ENCODE measurements at places on chromosomes 11 and 22.

- H3K36me3 ChIP-seq, result no peaks in the 10 kb centered on the region
- no peak overlapping the region for H3K4me3 ChIP-seq
- no peak for DNase-seq
- H3K27ac ChIP-seq, result no peak overlapping the region
Observed at GRCh38 chr11:117970400-117971024, 15.7 kb upstream of the IL10RA start.

- H3K27me3 ChIP-seq, result no peaks in the 10 kb centered on the region
- no peaks in the 10 kb centered on the region for H3K36me3 ChIP-seq
- H3K4me3 ChIP-seq, result no peak overlapping the region
- peaks cover 8% of the 10 kb centered on the region for H3K4me1 ChIP-seq
Observed at GRCh38 chr11:16117989-16118756, 238.2 kb downstream of the SOX6 start.

GRCh38 chr11:210122-210802, 2.8 kb downstream of the RIC8A start:
- no peaks in the 10 kb centered on the region for H3K4me1 ChIP-seq
- peak; percentile 39 for DNase-seq
- H3K27me3 ChIP-seq, result no peaks in the 10 kb centered on the region

DNA sequence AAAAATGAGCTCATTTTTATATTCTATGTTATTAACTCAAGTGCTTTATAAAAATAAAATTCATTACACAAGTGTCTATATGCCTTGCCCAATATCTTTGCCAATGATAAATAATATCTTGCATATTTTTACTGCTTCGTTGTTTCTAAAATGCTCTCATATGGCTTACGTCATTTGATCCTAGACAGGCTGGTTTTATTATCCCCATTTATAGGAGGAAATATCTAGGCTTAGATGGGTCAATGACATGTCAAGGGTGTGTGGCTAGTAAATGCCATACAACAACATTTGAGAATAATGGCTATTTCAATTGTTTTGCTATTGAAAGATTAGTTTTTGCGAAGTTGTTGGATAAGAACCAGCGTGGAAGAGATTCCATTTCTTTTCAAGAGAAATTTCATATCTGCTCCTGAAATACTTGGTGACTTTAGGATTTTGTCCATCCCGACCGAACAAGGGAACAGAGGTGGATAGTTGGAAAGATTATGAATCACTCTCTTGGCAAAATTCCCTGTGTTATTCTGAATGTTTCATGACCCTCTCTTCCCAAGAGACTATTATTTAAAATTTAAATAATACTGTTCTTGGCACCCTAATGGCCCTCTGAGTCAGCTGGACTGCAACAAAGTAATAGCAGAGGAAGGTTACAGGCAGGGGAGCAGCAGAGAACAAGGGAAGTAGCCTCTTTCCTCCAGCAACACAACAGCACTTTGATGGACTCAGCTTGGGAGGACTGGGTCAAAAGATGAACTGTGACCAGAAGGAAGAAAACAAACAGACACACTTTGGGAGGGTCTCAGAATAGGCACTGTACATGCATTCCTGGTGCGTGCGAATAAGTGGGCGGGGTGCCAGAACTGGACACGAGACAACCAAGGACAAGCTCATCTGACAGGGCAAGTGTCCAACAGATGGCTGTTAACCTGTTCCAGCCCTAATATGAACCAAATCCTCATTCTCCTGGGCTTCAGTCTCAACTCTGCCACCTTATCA, 94.5 kb downstream of the ME3 start:
- no peak overlapping the region for H3K4me3 ChIP-seq
- DNase-seq, result peak; percentile 75
- H3K4me1 ChIP-seq, result peaks cover 11% of the 10 kb centered on the region
- no peaks in the 10 kb centered on the region for H3K27me3 ChIP-seq

DNA sequence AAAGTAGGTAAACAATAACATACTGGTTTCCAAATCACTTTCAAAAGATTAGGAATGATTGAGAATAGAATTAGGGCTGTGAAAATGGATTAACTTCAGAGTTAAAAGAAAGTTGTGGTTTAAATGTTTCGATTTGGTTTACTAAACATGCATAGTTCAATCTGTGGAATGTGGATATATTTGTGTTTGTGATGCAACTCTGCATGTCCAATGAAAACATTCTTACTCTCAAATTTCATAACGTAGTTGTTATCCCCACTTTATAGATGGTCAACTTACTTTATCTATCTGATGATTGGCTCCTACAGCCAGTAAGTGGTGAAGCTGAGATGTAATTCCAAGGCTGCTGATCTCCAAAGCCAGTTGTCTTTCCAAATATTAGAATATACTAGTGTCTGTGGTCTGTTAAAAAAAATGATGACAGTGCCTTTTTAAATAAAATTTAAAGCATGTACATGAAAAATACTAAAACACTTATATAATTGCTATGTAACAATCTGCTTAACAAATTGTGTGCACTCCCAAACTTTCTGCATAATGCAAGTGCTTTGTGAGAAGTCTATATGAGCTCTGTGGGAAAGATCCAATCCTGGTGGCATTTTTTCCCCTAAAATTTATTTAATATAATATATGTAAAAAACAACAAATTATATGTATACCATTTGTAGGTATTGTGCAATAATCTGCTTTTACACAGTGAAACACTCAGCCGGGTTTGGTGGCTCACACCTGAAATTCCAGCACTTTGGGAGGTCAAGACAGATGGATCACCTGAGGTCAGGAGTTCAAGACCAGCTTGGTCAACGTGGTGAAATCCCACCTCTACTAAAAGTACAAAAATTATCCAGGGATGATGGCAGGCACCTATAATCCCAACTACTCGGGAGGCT, 9.7 kb upstream of the SIK3 start:
- no peaks in the 10 kb centered on the region for H3K27me3 ChIP-seq
- no peak overlapping the region for H3K27ac ChIP-seq
- DNase-seq, result no peak

- H3K4me1 ChIP-seq, result no peaks in the 10 kb centered on the region
- peak; percentile 72 for DNase-seq
- no peak overlapping the region for H3K27ac ChIP-seq
- H3K27me3 ChIP-seq, result no peaks in the 10 kb centered on the region
Observed at GRCh38 chr11:131471976-131472375, 101.6 kb downstream of the NTM start.

DNA sequence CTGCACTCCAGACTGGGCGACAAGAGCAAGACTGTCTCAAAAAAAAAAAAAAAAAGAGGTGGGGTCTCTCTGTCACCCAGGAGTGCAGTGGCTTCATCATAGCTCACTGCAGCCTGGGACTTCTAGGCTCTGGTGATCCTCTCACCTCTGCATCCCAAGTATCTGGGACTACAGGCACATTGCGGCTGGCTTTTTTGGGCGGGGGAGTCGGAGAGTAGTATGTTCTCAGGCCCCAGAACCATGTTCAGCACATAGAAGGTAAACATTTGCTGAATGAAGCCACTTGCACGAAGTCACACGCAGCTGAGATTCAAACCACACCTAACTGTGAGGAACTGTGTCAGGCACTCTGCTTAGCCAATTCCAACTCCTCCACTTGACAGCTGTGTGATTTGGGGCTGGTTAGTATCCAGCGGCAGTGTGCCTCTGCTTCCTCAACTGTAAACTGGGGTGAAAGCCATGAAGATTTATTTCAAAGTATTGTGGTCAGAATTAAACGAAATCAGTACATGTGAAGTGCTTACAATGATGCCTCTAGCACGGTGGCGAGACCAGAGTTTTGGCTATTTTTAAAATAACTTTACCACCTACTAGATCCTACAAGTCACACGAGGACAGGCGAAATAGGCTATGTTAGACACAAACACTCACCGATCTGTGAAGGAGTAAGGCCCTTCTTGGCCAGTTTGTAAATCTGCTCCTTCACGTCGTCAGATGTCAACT, 789 bp downstream of the RPS13 start:
- H3K4me3 ChIP-seq, result peak overlapping the region; percentile 96
- peaks cover 2% of the 10 kb centered on the region for H3K36me3 ChIP-seq
- no peaks in the 10 kb centered on the region for H3K27me3 ChIP-seq

- no peaks in the 10 kb centered on the region for H3K27me3 ChIP-seq
- no peaks in the 10 kb centered on the region for H3K4me1 ChIP-seq
- no peak overlapping the region for H3K27ac ChIP-seq
- H3K4me3 ChIP-seq, result no peak overlapping the region
Observed at GRCh38 chr11:30876663-30877396, 290.7 kb upstream of the MPPED2 start.

DNA sequence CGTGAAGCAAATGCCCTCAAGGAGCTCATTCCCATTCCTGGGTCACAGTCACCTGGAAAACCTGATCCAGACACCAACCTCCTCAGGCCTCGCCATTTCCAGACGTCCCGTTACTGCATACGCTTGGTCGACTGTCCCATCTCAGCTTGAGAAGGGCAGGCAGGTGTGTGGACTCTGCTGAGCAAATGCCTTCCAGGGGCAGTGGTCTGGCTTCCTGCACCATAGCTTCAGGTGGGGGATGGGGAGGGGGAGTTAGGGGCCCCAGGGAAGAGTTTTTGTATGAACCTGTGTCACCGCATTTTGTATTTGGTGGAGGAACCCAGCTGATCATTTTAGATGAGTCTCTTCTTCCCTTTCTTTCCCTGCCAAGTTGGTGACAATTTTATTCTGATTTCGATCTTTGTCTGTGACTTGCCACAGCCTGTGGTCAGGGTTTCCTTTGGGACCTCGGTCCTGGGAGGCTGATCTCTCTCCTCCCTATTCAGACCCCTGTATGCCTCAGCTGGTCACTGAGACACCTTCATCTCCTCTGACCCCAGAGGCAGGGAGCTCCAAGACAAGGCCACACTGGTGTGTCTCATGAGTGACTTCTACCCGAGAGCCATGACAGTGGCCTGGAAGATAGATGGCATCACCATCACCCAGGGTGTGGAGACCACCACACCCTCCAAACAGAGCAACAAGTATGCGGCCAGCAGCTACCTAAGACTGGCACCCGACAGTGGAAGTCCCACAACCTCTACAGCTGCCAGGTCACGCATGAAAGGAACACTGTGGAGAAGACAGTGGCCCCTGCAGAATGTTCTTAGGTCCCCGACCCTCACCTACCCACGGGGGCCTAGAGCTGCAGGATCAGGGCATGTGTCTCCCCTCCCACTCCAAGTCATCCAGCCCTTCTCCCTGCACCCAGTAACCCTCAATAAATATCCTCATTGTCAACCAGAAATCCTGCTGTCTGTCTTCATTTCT, 22.9 kb downstream of the IGLL5 start:
- H3K4me1 ChIP-seq, result no peaks in the 10 kb centered on the region
- no peak overlapping the region for H3K4me3 ChIP-seq
- H3K27ac ChIP-seq, result no peak overlapping the region
- H3K36me3 ChIP-seq, result no peaks in the 10 kb centered on the region

GRCh38 chr22:49156662-49157285, 670.9 kb downstream of the BRD1 start:
- H3K27ac ChIP-seq, result no peak overlapping the region
- H3K4me3 ChIP-seq, result no peak overlapping the region
- H3K27me3 ChIP-seq, result no peaks in the 10 kb centered on the region
- no peaks in the 10 kb centered on the region for H3K36me3 ChIP-seq
- no peaks in the 10 kb centered on the region for H3K4me1 ChIP-seq

GRCh38 chr11:64122411-64123410, 43.2 kb downstream of the MACROD1 start:
- DNase-seq, result no peak
- no peaks in the 10 kb centered on the region for H3K36me3 ChIP-seq
- no peak overlapping the region for H3K27ac ChIP-seq
- peaks cover 17% of the 10 kb centered on the region for H3K4me1 ChIP-seq

DNA sequence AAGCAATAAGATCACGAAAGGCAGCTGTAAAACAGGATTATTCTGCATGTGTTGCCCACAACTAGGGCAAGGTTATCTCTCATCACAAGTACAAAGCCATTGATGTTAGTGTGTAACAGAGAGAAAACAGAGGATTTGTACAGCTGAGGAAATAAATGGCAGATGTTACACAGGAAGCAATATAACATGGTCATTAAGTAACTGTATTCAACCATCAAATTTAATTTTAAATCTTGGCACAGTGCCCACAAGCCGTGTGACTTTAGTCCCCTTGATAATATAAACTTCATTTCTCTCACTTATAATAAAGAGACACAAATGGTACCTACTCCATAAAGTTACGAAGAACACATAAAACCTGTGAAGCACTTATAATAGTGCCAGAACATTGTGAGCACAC, 17.3 kb downstream of the OR51E2 start:
- DNase-seq, result peak; percentile 73
- H3K27me3 ChIP-seq, result no peaks in the 10 kb centered on the region
- H3K4me1 ChIP-seq, result no peaks in the 10 kb centered on the region
- H3K36me3 ChIP-seq, result no peaks in the 10 kb centered on the region
- no peak overlapping the region for H3K4me3 ChIP-seq
- no peak overlapping the region for H3K27ac ChIP-seq

DNA sequence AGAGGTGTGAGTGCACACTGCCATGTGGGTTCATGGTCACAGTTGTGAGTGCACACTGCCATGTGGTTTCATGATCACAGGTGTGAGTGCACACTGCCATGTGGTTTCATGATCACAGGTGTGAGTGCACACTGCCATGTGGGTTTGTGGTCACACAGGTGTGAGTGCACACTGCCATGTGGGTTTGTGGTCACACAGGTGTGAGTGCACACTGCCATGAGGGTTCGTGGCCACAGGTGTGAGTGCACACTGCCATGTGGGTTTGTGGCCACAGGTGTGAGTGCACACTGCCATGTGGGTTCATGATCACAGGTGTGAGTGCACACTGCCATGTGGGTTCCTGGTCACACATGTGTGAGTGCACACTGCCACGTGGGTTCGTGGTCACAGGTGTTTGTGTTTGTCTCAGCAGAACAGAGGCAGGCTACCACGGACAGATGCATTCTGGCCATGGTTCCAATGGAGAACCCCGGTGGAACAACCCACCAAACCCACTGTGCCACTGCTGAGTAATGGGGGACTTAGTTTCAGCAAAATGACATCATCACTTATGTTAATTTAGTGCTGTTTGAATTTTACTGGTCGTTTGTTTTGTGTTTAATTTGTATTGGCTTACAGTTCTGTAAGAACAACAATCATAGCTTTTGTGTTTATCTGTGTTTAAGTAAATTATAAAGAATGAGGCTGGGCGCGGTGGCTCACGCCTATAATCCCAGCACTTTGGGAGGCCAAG, 57.2 kb downstream of the RPS6KA4 start:
- H3K27ac ChIP-seq, result no peak overlapping the region
- DNase-seq, result peak; percentile 18
- no peaks in the 10 kb centered on the region for H3K36me3 ChIP-seq
- H3K27me3 ChIP-seq, result no peaks in the 10 kb centered on the region
- H3K4me3 ChIP-seq, result no peak overlapping the region

DNA sequence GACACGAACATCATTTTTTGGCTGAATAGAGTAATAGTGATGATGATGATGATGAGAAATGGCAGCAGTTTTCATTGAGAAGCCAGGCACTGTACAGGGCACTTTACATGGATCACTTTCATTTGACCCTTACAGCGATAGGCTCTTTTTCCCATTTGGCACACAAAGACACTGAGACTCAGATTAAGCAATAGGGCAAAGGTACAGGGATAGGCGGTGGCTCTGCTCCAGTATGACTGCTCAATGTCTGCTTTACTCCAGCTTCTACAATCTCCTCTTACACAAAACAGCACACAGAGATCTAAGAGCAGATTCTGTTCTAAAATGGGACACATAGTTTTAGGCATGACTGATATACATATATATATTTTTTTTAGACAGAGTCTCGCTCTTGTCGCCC, 40.6 kb downstream of the MPPED2 start:
- no peaks in the 10 kb centered on the region for H3K4me1 ChIP-seq
- H3K27ac ChIP-seq, result no peak overlapping the region
- H3K4me3 ChIP-seq, result no peak overlapping the region
- DNase-seq, result no peak

- no peak overlapping the region for H3K4me3 ChIP-seq
- no peaks in the 10 kb centered on the region for H3K27me3 ChIP-seq
- no peak for DNase-seq
- no peaks in the 10 kb centered on the region for H3K36me3 ChIP-seq
Observed at GRCh38 chr22:38051261-38051660, 5.9 kb upstream of the PICK1 start.

GRCh38 chr11:44270403-44271273, 39.3 kb downstream of the ALX4 start:
- DNase-seq, result no peak
- no peak overlapping the region for H3K27ac ChIP-seq
- no peaks in the 10 kb centered on the region for H3K27me3 ChIP-seq
- H3K4me3 ChIP-seq, result no peak overlapping the region

All from kidney (tissue), 22 donors.